Kidney capillary endothelial cell (primary cell): ENCODE measurements at places on chromosomes 16 and 17.
A peak's percentile ranks its signal among the peaks of the same experiment; 100 is the strongest.

GRCh38 chr17:79883202-79883601 is 44.0 kb upstream of the CBX4 start:
- no peak for DNase-seq

DNA sequence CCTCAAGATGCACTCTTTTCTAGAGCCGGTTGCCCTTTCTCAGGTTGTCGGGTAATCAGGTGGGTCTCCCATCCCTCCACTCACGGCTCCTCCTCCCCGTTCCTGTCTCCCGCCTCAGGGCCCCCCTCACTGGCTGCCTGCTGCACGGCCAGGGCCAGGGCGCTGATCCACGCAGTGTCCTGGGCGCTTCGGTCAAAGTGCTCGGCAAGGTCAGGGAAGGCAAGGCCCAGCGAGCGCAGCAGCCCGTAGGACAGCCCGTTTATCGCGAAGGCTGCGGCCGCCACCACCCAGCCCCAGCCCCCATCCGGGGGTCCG is 753 bp downstream of the SLC16A11 start:
- DNase-seq, result no peak

DNA sequence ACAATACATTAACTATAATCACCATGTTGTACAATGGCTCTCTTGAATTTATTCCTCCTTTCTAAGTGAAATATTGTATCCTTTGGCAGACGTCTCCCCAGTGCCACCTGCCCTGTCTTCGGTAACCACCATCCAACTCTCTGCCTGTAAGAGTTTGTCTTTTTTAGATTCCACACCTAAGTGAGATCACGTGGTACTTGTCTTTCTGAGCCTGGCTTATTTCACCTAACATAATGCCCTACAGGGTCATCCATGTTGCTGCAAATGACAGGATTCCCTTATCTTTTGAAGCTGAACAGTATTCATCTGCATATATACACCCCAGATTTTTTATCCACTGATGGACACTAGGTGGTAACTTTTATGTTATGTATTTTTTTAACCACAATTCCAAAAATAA is 24.2 kb downstream of the ORC6 start:
- DNase-seq, result no peak

DNA sequence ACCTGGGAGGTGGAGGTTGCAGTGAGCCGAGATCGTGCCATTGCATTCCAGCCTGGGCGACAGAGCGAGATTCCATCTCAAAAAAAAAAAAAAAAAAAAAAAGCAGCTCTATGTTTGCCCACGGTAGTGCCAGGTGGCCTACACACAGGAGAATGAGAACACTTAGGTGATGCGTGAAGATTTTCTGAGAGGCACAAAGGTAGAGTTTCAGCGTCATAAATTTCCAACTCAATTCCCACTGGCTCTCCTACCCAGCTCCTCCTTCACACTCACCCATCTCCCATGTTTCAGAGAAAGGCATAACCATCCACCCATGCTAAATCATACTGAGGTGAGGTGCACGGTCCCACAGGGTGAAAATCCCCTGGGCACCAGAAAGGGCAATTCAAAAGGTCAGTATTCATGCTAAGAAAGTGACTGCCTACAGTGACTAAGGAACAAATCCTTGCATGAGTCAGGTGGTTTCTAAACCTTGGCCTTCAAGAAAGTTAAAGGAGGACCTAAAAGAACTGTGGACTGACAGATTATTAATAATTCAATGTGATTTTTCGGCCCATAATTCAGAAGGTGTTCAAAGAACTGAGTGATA is 4.8 kb downstream of the DCAKD start:
- no peak for DNase-seq

DNA sequence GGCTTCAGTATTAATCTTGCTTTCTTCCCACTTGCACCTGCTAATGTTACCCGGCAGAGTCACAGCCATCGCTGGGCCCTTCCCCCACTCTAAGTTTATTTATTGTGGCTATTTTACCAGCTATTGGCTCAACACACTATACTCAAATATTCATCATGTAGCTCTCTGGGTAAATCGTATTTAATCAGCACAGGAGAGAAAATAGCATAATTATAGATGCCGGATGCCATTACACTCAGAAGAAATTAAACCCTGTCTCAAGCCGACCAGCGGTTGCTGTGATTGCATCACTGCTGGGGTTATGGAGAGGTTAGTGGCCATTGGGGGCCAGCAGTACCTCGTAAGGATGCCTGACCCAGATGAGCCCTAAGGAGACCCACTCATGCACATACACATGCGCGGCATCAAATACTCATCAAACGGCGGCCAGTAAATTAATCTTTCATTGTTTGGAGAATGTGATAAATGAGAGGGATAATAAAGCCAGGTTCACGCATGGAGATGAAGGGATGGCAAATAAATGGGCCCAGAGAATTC is 269.5 kb upstream of the ZFHX3 start:
- DNase-seq, result no peak

DNA sequence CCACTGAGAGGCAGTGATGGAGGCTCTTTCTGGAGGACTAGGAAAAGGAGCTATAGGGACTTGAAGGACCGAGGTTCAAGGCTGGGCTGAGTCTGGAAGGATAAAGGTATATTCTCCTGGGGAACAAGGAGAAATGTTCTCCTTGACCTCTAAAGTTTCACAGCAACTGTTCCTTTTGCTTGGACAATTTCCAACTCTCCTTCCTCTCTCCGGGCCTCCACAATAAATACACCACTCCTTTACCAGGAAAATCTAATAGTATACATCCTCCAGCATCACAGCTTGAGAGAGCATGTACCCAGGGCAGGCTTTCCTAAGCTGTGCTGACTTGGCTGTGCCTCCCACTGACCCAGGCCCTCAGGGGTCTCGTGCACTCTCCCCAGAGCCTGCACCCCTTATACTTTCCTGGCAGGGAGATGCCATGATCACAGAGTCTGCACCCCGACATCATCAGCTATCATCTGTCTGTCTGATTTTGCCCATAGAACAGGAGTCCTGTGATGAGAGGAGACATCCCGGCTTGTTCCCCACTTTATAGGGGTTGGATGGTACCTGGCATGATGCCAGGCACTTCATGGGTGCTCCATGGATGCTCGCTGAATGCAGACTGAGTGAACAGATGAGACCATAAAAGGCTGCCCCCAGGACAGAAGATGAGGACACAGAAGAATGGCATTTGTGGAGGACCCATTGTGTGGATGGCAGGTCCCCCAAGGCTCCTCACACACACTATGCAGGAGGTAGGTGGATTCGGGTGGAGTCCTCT is 582.6 kb upstream of the CDH5 start:
- DNase-seq, result no peak

GRCh38 chr16:23216658-23217246 is 34.2 kb downstream of the SCNN1G start:
- no peak for DNase-seq

DNA sequence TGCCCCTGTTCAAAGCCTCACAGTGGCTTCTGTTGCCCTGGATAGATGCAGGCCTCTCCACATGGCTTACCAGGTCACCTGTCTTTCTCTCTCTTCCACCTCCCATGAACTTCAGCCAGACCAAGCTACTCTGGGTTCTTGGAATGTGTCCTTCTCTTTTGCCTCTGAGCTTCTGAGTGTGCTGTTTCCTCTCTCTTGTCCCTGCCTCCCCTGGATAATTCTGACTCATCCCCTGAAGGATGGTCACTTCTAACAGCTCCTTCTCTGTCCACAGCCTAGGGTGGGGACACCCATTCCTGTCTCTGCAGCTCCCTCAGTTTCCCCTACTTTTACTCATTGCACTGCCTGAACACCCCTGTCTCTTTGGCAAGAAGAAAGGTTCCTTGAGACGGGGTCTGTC is 2.9 kb downstream of the GUCY2D start:
- DNase-seq, result no peak

- DNase-seq, result no peak
These were observed 259.8 kb downstream of the C16orf95 start for GRCh38 chr16:87057211-87057881.

- no peak for DNase-seq
These were observed 19.2 kb downstream of the CD300LB start for GRCh38 chr17:74512036-74512435.

GRCh38 chr17:39246274-39246673 is 20.5 kb upstream of the STAC2 start:
- DNase-seq, result no peak

DNA sequence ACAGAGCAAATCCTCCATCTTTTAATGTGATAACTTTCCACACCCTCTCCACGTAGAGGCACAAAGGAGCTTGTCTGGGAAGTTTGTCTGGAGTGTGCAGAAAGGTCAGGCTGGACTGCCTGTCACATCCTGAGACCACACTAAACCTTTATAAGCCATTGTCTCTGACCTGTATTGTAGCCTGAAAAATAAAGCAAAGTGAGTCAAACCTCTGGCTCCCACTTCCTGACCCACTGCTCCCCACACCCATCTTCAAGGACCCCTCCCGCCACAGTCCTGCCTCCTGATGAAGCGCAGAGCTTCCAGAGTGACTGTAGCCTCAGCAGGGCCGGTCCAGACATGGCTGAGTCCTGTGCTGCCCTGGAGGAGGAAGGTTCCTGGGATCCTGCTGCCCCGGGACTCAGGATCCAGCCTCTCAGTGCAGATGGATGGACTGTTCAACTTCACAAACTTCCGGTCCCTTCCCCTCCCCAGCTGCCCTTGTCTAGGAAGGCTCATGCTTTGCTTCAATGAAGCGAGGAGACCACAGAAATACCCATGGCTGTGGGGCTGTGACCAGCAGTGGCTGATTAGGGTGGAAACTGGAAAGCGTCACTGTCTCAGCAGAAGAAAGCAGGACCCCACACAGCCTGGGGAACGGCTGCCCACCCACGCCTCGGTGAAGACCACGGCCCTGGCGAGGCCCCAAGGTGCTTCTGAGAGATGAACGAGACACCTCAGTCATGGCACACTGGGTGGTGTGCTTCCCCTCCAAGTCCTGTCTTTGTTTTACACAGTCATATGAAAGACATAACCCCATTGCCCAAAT is 30.9 kb upstream of the CLEC18B start:
- DNase-seq, result peak; percentile 85

DNA sequence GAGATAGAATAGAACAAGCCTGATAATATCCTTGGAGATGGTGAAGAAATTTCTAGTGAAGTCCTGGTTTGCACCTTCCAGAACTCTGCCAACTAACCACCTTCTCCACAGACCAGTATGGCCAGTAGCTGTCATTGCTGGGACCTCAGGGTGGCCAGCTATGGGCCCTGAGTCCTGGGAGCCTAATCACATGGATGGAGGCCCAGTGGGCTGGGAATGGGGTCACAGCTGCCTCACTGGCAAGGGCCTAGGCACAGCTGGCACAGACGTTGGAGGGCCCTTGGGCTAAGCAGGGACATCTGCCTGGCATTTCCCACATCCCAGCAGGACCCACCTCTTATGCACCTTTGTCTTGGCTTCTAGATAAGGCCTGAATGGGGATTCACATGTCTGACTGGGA is 7.6 kb upstream of the WNT3 start:
- DNase-seq, result no peak

DNA sequence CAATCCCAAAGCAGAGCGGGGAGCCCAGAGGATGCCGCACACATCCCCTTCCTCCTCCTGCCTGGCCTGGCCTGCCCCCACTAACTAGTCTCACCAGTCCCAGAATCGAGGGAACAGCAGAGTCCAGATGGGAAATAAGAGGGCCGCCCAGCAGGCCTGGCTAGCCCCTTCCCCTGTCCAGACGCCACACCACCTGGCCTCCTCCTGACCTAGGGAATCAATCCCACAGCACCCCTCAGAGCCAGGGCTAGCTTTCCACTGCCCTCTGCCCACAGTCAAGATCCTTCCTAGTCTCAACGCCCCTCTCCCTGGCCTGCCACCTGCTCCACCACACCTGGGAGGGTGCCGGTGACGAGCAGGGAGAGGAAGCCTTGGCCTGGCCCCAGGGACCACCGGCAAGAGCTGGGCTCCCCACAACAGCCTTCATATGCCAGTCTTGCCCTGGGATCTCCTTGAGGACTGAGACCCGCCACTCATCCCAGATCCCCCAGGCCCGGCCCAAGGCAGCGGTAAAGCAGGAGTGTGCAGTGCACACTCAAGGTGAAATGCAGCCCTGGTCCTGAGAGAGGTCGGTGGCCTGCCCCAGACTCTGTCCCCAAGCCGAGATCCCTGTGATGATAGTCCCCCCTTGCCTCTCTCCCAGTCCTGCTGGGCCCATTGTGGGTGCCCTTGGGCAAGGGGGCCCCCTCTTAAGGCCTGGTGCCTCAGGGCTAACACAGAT is 27.9 kb downstream of the KATNB1 start:
- no peak for DNase-seq

- DNase-seq, result no peak
These were observed 5.6 kb upstream of the RNPS1 start for GRCh38 chr16:2273484-2273883.

DNA sequence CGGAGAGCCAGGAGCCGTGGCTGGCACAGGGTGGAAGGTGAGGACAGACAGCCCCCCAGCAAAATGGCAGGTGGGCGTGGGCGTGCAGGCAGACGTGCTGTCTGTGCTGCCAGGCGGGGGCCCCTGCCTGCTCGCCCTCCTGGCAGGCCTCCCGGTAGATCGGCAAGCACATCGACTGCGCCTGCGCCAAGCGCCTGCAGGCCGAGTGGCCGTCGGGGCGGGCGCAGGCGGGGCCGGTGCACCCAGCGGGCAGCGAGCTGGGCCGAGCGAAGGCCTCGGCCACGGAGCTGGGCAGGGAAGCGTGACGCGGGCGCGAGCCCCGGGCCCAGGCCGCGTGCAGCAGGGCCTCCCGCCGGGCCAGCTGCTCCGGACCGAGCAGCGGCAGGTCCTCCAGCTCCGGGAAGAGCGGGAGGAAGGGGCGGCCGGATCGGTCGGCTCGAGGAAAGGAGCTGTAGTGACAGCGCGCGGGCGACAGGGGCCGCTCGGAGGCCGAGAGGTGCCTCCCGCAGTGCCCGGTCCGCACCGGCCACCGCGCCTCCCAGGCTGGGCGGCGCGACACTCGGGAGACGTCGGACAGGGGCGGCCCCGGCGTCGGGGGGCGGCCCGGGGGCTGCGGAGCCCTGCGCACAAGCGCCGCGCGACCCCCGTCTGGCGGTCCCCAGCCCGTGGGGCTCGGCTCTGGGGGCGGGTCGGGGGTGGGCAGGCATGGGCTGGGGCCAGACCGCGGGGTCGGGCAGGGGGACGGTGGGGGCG is 16.9 kb downstream of the GRIN2C start:
- DNase-seq, result peak; percentile 48
